ENCODE measurements at places on chromosomes 13 and 19. TPM values are rescaled to one million over a fixed set of nuclear protein-coding genes. Genes with fewer than 3 reads are reported as not detected.

DNA sequence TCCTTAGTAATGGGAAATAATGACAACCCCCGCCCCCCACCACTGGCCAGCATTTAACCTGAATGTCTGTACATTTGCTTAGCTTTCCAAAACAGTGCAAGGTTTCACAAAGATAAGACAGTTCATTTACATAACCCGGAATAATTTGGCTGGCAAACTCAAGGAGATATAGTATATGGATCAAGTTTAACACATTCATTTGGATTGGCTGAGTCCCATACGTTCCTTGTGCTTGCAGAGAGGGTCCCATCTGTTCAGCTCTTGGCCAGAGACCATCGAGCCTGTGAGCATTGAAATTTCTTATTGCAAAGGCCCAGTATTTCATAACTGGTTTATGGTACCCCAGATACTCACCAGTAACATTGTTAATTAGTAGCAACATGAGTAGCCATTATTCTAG, 116.5 kb downstream of the GPC6 start:
- no peak for DNase-seq

DNA sequence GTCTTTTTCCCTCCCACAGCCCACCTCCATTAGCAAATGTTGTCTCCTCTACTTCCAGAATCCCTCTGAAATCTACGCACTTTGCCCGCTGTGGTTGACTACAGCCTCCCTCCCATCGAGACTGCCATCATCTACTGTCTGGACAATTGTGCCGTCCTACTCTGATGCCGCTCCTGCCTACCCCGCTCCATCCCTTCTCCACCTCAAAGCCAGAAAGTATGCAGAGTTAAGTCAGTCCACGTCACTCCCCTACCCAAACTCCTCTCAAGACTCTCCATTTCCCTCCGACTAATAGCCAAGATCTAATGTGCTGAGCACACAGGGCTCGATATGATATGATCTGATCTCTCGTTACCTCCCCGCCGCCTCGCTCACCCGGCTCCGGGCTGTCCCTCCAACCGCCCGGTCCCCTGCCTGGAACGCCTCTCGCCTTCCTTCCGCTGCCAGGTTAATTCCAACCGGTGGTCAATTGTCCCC, 556 bp downstream of the CACTIN start:
- no peak for DNase-seq

CADM4 gene
- 18.0 TPM for total RNA-seq

GRCh38 chr19:16470541-16470910, 1.2 kb downstream of the EPS15L1 start:
- no peak for DNase-seq

ZNF534 gene
- 1.2 TPM for total RNA-seq

Measured in breast epithelium (tissue), 4 donors.